ENCODE measurements at places on chromosomes 12 and 14.

GRCh38 chr12:117522559-117522958, 161.1 kb upstream of the NOS1 start:
- DNase-seq: no peak

- DNase-seq: no peak
These were observed 111.6 kb downstream of the HECTD4 start for GRCh38 chr12:112270673-112271072.

DNA sequence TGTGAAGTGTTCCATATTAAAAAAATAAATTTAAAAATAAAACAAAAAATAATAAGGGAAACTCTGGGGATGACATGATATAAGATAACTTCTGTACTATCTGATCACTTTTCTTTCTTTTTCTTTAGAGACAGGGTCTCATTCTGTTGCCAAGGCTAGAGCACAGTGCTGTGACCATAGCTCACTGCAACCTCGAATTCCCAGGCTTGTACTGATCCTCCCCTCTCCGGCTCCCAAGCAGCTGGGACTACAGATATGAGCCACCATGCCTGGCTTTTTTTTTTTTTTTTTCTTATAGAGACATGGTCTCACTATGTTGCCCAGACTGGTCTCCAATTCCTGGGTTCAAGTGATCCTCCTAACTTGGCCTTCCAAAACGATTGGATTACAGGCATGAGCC, 10.4 kb upstream of the MIPOL1 start:
- no peak for DNase-seq

- DNase-seq: no peak
These were observed 78.9 kb downstream of the DACT1 start for GRCh38 chr14:58716706-58717105.

DNA sequence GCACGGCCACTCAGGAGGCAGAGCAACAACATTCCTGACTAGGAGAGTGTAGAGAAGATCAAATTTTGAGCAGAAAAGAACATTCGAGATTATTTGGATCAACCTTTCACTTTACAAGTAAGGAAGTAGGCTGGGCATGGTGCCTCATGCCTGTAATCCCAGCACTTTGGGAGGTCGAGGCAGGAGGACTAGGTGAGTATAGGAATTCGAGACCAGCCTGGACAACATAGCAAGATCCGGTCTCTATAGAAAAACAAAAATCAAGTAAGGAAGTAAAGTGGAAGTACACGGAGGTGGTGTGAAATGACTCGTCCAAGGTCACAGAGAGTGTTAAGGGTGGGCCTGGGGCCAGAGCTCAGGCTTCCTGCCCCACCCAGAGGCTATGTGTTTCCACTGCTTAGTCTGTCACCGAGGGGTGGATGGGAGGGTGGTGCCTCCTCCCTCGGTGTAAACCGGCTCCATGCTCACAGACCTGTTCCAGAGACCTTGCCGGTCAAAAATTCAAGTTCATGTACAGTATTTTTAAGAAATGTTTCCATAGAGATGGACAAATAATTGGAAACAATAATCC, 51.9 kb downstream of the MAP1LC3B2 start:
- no peak for DNase-seq

DNA sequence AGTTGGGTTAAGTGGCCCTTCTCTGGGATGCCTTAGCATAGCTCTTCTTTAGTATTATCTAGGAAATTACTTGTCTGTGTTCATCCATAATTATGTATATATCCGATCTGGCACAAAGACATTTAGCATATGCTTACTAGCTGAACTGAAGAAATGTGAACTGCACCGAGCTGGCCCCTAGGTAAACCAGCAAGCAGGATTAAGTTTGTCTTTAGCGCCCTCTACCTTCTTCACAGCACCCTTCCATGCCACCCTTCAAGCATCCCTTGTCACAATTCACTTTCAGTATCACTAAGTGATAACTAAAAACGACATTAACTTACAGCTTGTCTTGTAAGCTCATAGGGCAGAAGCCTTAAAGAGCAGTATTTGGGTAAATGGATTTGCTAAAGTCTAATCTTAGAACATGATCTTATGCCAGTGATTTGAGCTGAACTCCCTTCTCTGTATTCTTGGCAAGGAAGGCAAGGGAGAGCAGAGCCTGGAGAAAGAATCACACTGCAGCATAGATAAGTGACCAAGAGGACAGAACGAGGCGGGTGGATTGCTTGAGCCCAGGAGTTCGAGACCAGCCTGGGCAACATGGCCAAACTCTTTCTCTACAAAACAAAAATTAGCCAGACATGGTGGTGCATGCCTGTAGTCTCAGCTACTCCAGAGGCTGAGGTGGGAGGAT, 2.6 kb upstream of the HAL start:
- DNase-seq: peak; percentile 58

- DNase-seq: no peak
These were observed 21.0 kb downstream of the FBRSL1 start for GRCh38 chr12:132510746-132511477.

DNA sequence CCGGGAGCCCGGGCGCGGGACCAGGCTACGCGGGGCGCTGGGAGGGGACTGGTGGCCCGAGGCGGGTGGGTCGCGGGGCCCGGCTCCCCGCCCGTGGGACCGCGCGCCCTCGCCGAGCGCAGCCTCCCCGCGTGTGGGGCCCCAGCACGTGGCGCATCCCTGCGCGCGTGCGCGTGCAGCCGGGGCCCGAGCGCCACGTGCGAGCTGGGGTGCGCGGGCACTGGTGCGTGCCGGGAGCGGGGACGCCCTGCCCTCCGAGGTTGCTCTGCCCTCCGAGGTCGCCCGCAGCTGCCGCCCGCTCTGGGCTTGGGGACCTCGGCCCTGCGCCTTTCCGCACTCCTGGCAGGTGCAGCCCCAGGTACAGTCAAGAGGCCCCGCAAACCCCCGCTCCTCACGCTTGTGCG, 365 bp upstream of the CCDC88C start:
- peak; percentile 69 for DNase-seq

- peak; percentile 57 for DNase-seq
These were observed 2.9 kb downstream of the GLIPR1 start for GRCh38 chr12:75483431-75483830.

- no peak for DNase-seq
These were observed 179.4 kb downstream of the EFCAB11 start for GRCh38 chr14:89775151-89775550.

DNA sequence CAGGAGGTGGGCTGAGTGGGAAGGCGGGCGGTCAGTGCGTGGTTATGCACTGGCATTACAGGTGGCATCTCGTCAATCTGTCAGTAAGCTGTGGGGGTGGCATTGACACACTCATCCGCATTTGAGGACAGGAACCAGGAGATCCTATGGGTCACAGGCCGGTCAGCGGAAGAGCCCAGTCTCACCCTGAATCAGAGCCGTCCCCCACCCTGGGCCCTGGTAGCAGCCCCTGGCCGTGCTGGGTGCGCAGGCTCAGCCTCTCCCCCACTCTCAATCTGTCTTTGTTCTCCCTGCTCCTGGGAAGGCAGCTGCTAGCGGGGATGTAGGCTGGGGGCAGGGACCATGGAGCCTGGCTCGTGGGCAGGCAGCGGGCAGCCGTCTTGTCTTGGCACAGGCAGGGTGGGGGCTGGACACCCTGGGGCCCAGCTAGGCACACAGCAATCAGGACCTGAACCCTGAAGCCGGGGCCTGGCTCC, 5.1 kb downstream of the INF2 start:
- no peak for DNase-seq

GRCh38 chr12:58502226-58502625, 418.1 kb downstream of the LRIG3 start:
- DNase-seq: no peak

- DNase-seq: peak; percentile 98
These were observed at the start of the genes DNAI7 and ETFRF1 for GRCh38 chr12:25195056-25195971. Gene DNAI7 (minus strand): TSS chr12:25195160. CDS start chr12:25195078, 82 bp downstream. Gene ETFRF1 (plus strand): TSS chr12:25195237. CDS start chr12:25203957, 8,720 bp downstream.
